ENCODE measurements at places on chromosomes 3 and 15.

GRCh38 chr3:170869239-170869590 lies 780 bp downstream of the RPL22L1 start:
- DNase-seq = peak; percentile 10

DNA sequence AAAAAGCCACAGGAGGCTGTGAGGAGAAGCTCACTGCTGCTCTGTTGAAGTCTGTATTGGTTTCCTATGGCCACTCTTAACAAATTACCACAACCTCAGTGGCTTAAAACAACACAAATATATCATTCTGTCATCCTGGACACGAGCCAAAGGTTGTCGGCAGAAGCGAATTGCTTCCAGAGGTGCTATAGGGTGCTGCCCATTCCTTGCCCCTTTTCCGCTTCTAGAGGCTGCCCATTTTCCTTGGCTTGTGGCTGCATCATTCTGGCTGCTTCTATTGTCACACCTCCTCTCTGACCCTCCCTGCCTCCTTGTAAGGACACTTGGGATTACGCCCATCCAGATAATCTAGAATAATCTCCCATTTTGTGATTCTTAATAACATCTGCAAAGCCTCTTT lies 6.4 kb upstream of the SACM1L start:
- DNase-seq = no peak

DNA sequence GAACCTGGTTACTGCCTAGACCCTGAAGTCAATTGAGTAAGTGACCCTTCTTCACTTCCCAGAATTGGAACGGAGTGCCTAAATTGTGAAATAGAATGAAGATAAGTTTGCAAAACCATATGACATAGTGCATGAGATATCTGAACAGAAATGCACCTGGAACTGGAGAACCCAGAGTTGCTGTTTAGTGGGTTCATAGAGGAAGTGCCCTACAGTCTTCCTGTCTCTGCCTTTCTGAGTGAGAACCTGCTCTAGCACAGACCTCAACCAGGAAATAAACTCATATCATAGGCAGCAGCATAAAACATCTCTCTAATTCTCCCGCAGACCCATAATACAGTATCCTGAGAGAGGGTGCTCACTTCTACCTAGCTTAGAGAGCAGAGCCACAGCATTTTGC lies 82.9 kb downstream of the EOMES start:
- no peak for DNase-seq

DNA sequence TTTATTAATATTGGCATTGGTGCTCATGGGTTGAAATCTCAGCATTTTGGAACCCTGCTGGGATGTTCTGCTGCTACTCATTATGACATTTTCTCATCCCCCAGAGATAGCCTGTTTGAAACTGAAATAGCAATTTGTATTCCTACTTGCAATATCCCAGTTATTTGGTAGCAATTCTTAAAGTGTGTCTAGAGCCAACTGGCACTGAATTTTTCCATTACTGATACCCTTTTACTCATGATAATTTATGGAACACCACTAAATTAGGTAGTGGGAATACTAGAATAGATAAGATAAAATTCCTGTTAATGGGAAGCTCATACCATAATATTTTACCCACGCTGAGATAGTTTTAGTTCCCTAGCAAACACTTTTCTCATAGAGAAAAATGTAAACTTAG lies 309.3 kb downstream of the SV2B start:
- no peak for DNase-seq

DNA sequence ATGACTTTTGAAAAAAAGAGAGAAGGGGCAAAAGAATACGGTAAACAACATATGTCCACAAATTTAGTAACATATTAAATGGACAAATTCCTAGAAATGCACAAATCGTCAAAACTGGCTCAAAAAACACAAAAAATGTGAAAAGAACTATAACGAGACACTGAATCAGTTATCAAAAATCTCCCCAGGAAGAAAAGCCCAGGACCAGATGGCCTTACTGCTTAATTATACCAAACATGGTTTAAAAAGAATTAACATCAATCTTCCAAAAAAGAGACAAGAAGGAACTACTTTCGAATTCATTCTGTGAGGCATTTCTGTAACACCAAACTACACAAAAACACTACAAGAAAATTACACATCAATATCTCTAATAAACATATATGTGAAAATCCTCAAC lies 117.4 kb downstream of the STAG1 start:
- no peak for DNase-seq

- no peak for DNase-seq
These were observed 18.2 kb upstream of the ATP2B2 start for GRCh38 chr3:10523561-10523960.

- DNase-seq = peak; percentile 64
These were observed 315.3 kb upstream of the UBE2E2 start for GRCh38 chr3:22887664-22888291.

GRCh38 chr3:143810166-143810952 lies 37.9 kb downstream of the SLC9A9 start:
- no peak for DNase-seq

DNA sequence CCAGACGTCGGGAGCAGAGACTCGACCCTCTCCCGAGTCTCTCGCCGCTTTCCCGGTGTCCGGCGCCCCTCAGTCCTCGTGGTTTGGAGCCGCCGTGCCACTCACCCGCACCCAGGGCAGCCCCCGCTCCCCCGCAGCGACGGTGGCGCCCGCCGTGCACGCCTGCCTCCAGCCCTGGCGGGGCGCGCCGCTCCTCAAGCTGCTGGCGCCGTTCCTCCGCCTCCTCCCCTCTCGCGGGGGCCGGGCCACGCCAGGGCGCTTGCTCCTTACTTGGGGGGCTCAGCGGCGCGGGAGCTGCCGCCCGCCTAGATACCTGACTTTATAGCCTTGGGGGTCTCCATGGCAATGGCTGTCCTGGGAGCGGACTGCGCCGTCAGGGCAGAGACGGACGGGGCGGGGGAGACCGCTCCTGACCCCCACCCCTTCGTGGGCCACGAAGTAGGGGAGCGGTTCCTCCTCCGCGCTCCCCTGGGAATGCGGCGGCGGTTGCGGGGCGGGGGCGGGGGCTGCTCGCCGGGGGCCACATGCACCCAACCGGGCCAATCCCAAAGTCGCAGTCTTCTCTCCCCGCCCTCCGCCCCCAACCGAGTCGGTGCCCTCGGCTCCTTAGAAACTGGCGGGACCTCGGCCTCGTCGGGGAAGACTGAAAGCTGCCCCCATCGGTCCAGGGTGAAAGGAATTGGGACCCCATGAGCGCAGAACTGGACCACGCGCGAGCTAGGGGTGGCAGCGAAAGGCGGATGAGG lies at the start of gene ANKRD63:
Gene ANKRD63, minus strand, starts transcription at position 196 of the 746 bp plus-strand sequence. CDS start 478 bp downstream, outside the sequence.
- no peak for DNase-seq

- DNase-seq = no peak
These were observed 155.6 kb downstream of the ADAM10 start for GRCh38 chr15:58593870-58594269.

DNA sequence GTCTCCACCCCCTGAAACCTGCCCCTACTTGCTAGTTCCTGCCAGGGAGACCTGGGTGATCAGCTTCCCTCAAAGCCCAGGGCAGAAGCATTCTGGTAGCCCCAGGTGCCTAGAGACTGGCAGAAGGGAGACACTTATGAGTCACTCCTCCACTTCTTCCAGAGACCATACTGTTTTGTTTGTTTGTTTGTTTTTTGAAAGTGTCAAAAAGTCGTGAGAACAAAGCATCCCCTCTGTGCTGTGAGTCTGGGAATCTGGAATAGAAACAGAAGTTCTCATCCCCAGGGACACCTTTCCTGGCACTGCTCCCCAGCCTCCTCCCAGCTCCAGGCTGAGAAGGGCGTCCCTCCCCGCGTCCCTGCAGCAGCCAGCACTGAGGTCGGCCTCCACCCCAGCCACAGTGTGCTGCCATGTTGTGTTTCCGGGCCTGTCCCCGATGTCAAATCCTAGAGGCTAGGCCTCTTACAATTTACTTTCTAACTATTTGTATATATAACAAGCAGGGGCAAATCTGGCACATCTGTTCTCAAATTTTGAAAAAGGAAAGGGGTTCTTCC lies 573.0 kb downstream of the RBMS3 start:
- DNase-seq = no peak

- DNase-seq = peak; percentile 23
These were observed 30.5 kb upstream of the NOX5 start for GRCh38 chr15:68983961-68984481.

DNA sequence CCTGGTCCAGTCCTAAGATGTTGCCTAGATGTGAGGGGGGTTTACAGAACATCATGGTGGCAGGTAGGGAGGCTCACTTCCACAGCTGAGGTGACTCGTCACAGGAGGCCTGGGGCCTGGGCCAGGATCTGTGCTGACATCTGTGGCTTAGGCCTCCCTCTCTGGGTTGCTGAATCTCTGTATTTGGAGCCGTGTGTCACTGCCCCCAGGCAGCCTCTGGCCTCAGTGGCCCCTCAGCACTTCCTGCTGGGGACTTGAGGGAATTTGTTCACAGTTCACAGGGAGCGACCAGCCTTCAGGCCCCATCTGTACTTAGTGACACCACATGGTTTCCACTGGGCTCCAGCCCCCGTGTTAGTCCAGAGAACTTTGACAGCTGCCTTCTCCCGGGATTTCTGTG lies 41.7 kb upstream of the ADAMTSL3 start:
- no peak for DNase-seq

- DNase-seq = no peak
These were observed 194.5 kb upstream of the GAP43 start for GRCh38 chr3:115428841-115429240.

DNA sequence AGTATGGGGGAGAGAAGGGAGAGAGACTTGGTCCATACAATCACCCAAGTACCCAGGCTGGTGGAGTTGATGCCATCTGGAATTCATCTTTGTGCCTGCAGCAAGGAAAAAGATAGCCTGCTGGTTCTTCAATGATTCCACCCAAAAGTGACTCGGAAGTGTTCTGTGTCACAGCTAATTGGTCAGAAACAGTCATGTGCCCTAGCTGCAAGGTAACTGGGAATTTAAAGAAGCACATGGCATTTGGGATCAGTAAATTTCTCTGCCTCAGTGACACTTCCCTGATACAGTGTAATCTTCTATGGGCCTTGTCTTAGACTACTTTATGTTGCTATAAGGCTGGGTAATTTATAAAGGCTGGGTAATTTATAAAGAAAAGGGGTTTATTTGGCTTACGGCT lies 17.5 kb downstream of the TLNRD1 start:
- no peak for DNase-seq

GRCh38 chr3:120475722-120476377 lies 25.1 kb upstream of the FSTL1 start:
- no peak for DNase-seq

DNA sequence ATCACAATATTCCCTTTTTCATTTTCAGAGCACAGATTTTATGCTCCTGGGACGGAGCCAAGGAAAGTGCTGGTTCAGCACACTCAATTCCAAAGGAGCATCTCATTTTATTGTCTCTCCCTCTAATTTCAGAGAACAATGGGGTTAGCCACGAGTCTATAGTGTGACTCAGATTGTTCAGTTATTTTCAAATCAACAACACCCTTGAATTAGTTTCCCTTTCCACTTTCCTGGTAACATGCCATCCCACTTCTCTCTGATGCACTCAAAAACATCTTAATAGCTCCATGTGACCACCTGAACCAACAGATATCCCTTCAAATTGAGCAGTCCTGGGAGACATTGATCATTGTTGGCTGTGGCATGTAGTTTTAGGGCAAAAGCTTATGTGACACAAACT lies 389.7 kb upstream of the MDFIC2 start:
- no peak for DNase-seq

DNA sequence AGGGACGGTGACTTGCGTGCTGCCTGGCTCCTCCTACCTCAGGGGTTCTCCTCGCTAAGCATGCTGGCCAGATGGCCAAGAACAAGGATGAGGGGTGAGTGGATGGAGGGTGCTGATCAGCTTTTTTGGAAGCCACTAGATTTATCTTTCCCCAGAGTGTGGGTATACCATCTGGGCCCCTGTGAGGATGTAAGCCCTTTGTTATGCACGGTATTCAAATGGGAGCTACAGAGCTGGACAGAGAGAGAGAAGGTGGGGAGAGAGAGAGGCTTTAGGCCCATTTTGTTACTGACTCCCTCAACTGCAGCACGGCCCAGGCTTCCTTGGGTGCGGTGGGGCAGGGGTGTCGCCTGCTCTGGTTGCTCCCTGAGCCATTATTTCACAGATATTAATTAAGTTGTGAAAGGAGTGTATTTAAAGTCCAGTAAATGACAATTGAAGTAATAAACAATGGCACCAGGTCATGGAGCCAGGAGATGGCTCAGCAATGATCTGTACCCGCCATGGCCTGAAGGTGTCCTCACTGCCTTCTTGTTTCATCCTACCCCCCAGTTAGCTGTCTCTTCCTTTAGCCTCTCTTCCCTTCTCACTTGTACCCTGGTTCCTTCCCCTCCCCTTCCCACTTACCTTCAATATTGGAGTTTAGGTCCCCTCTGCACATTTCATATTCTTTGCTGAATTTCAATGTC lies 158.0 kb downstream of the CLSTN2 start:
- no peak for DNase-seq

DNA sequence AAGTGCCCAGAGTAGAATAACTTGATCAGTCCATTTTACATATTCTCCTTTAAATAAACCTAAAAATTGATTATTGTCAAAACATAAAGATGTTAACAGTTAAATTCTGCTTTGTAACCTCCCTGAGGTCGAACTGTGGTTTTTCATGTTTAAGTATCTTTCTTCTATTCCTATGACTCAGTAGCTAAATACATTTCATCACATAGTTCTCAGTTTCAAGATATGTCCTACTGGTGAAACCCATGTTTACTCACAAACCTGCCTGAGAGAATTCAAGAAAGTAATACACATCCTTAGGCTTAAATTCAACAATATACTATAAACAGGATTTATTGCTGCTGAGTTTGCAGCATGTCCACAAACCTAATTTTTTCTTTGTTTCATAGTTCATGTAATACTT lies 692.9 kb downstream of the ZPLD1 start:
- DNase-seq = no peak

GRCh38 chr3:182909318-182910040 lies 70.9 kb downstream of the DCUN1D1 start:
- DNase-seq = peak; percentile 28
